ENCODE measurements at places on chromosomes 16 and 17. TPM values are rescaled to one million over a fixed set of nuclear protein-coding genes. Genes with fewer than 3 reads are reported as not detected.

DNA sequence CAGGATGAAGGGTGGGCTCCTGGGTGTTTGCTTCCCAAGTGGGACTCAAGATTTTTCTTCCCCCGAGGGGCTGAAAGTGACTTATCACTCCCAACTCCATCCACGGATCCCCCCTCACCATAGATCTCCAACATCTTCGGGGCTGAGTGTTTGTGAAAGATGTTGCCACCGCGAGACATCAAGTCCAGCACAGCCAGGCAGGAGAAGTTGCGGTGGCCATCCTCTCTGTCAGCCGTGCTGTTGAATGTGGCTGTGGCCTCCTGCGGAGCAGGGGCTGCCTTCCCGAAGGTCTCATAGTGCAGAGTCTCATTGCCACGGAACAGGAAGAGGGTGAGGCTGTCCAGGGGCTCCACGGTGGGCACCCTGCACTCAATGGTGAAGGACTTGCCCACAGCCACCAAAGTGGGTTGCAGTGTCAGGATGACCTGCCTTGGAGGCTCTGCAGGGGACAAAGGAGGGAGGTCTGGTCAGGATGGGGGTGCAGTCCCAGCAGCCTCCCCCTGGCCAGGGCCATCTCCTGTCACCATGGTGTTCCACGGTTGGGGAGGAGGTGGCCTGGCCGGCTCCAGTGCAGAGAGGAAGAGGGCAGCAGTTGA lies 5.5 kb downstream of the PRR29 start:
- no peak for DNase-seq

GRCh38 chr17:386141-386876 lies 33.7 kb upstream of the RPH3AL start:
- no peak for DNase-seq

Gene RNF112
- total RNA-seq: 0.25 TPM

DNA sequence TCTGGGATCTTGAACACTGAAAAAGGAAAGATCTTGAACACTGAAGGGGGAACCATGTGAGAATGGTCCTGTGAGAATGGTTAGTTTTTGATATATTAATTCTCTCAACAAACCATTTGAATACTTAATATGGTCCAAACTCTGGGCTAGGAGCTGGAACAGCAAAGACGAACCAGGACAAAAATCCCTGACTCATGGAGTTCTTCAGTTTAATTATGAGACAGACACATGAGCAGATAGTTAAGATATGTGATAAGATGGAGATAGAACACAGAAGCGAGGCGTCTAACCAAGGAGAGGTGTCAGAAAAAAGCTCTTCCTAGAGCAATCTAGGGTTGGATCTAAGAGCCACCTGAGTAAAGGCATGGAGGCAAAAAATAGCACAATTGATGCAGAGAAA lies 1.6 kb downstream of the CKLF start:
- DNase-seq: no peak

DNA sequence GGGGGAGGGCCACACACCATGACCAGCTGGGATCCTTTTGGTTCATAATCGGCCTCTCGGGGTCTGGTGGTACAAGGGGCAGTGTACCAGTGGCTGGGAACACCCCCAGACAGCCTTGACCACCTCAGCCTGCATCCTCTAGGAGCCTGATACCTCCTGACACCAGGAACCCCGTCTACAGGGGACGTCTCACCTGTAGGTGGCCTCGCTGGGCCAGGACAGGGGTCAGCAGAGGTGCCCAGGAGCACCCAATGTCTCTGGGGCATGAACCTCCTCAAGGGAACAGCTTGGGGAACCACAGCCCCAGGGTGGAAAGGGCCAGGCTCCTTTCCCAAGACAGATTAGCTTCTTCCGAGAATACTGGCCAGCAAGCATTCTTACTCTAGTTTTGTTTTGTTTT lies 2.5 kb upstream of the METRNL start:
- DNase-seq: no peak

DNA sequence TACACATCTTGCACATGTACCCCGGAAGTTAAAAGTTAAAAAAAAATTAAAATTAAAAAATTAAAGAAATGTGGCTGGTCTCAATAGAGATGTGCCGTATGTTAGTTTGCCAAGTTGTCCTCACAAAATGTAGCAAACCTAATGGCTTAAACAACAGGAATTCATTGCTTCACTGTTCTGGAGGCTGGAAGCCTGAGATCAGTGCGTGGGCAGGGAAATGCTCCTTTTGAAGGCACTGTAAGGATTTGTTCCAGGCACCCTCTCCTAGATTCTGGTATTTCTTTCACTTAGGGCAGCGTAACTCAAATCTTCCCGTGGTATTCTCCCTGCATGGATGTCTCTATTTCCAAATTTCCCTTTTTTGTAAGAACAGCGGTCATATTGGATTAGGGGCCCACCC lies 32.7 kb upstream of the MON1B start:
- DNase-seq: no peak

- no peak for DNase-seq
Observed at GRCh38 chr16:51888534-51888933, 658.4 kb downstream of the TOX3 start.

GRCh38 chr17:79517827-79518584 lies 92.8 kb downstream of the RBFOX3 start:
- DNase-seq: no peak

Gene USP36
- total RNA-seq: 7.8 TPM

DNA sequence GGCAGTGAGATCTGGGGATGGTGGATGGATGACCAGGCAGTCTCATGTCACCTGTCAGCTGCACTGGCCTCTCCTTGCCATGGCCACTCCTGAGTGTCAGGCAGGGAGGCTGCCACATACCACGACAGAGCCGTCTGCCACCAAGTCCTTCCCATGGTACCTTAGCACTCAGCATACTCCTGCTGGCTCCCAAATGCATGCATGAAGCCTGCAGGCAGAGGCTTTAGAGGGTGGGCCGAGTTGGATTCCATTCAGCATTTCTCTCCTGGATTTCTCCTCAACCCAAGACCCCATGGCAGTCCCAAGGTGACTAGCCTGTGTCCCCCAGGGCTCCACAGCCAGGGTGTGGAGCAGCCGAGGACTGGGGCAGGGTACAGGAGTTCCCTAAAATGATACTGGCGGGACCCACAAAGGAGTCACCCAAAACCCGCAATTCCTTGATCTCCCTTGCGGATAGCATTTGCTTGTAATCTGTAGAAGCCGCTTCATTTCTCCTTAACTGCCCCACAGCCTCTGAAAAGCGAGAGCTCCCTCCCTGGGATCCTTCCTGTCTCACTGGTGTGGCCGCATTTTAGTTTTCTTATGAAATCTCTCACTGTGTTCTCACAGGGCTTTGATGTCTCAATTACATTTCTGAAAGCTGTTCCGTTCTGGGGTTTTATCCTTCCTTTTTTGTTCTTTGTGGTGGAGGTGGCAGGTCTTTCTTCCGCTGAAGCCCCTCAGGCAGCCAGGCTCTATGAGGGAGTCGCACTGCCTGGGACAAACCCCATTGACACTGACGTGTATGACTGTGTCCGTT lies 141.4 kb downstream of the SOCS1 start:
- no peak for DNase-seq

- DNase-seq: no peak
Observed at GRCh38 chr17:47220531-47220999, 11.4 kb downstream of the MYL4 start.

Gene CES4A
- total RNA-seq: 1.0 TPM

- peak; percentile 58 for DNase-seq
Observed at GRCh38 chr17:7858522-7858810, 663 bp downstream of the CYB5D1 start.

Gene AXIN2
- total RNA-seq: 2.1 TPM

- DNase-seq: no peak
Observed at GRCh38 chr16:4588386-4588785, 26.3 kb downstream of the UBALD1 start.

DNA sequence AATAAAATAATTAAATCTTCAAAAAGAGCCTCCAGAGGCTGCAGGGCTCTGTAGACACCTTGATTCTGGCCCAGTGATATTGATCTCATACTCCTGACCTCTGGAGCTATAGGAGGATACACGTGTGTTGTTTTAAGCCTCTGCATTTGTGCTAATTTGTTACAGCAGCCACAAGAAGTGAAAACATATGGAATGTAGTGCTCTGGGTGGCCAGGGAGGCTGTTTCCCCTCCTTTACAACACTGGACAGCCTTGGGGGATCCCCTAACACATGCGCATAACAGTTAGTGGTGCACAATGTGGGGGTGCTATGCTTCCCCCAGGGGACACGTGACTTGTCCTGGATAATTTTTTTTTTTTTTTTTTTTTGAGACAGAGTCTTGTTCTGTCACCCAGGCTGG lies 4.7 kb upstream of the ZNF500 start:
- no peak for DNase-seq

- no peak for DNase-seq
Observed at GRCh38 chr16:15919331-15919730, 30.1 kb upstream of the ABCC1 start.

DNA sequence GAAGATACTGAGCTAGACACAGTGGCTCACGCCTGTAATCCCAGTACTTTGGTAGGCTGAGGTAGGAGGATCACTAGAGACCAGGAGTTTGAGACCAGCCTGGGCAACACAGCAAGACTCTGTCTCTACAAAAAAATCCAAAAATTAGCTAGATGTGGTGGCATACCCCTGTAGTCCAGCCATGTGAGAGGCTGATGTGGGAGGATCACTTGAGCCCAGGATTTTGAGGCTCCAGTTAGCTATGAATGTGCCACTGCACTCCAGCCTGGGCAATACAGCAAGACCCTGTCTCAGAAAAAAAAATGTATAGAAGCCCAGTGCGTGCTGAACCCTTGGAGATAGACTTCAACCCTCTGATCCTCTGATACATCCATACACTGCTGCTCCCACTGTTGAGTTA lies 7.2 kb upstream of the PPM1D start:
- no peak for DNase-seq

GRCh38 chr17:27567563-27567859 lies 63.5 kb upstream of the LGALS9 start:
- DNase-seq: no peak

- no peak for DNase-seq
Observed at GRCh38 chr16:31186930-31187807, 7.2 kb downstream of the FUS start.

GRCh38 chr16:80681436-80681835 lies 123.0 kb downstream of the CDYL2 start:
- DNase-seq: no peak

- DNase-seq: peak; percentile 83
Observed at GRCh38 chr17:2400877-2401425, at the start of gene MNT. Gene MNT, minus strand, starts transcription at chr17:2401060. Its CDS starts 348 bp downstream, at chr17:2400712.

DNA sequence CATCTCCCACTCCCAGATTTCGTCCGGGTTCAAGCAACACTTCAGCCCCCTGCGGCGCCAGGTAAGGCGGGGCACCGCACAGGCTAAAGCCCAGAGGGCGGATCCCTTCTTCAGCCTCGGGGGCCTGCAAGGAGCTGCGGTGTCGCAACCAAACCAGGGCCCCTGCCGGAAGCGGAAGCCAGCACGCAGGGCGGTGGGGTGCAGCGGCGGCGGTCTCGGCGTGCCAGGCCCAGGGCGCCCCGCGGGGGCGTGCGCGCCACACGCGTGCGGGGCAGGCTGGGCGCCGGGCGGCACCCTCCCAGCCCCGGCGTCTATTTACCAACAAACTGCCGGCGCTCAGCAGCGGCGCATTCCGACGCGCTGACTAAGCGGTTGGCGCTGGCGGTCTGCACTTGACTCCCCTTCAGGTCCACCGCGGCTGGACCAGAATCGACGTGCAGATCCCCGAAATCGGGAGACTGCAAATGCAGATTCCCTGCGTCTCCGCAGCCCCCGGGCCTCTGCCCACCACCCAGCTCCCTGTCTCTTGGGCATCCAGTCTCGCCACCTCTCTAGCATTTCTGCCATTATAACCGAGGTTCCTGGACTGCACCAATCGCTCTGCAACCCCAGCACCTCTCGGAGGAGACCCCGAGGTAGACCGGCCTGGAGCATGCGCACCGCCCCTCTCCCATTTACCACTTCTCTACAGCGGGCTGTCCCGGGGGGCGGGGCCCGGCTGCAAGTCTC lies 421 bp upstream of the DLX4 start:
- DNase-seq: peak; percentile 62

Data from dermis microvascular lymphatic vessel endothelial cell (primary cell).